Bone marrow (tissue), 2 donors: ENCODE measurements at places on chromosomes 11 and 22.

DNA sequence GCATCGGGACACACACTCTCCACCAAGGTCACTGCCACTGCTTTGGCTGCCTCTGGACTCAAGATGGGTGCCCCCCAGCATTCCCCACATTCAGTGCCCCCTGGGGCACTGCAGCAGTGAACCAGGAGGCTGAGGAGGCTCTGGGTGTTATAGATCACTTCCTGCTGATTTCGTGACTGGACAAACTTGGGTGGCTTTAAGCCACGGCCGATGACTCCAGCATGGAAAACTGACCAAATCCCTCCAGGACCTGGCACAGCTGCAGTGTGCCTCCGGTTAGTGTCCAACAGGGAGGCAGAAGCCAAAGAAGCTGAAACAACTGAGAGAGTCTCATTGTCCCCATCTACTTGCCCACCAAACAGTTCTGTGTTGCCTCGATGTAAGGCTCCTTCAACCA lies 1.2 kb upstream of the GANAB start:
- no peak for DNase-seq

DNA sequence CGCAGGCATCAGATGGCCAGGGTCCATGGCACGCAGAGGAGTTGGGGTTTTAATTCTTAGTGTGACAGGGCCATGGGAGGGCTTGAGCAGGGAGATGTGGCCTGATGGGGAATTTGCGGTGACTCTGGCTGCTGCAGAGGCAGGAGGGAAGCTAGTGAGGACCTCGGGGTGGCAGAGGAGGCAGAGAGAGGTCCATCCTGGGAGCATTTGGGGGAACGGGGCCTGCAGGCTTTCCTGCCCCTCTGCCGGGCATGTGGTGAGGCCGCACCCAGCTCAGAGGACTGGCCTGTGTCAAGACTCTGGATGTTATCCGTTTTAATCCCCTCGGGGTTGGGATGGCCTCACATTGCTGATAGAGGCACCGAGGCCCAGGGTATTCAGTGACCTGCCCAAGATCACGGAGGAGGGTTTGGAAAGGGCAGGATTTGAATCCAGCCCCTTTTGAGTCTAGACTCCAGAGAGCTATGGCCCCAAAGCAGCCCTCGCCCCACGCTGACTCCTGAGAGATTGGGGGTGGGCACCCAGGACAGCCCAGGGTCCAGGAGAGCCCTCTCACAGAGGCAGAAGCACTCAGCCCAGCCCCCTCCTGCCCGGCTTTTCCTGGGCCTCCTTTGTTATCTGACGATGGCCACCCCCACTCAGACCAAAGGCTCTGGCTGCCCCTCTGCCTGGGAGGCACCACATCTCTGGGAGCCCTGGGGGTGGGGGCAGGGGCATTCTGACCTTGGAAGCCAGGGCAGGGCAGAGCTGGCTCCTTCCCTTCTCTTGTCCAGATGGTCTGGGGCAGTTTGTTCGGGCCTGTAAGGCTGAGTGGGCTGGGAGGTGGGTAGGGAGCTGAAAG lies 13.9 kb downstream of the MGAT3 start:
- no peak for DNase-seq

DNA sequence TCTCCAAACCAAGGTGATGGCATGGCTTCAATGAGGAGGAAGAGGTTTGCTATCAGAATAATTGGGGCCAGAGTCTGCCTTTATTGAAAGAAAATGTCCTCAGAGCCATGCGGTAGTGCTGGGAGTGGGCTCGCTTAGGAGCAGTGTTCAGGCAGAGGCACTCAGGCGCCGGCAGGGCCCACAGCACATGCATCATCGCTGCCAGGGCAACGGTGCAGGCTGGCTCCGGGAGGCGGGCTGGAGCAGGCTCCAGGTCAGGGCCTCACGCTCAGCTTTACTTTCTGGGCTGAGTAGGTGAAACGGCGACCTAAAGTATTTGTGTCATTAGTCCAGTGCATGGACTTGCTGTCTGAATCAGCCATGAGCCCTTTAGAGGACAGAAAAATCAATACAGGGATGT lies 169.9 kb upstream of the CCDC90B start:
- DNase-seq: no peak

GRCh38 chr22:23784215-23784732 lies 2.5 kb upstream of the SMARCB1 start:
- DNase-seq: no peak

DNA sequence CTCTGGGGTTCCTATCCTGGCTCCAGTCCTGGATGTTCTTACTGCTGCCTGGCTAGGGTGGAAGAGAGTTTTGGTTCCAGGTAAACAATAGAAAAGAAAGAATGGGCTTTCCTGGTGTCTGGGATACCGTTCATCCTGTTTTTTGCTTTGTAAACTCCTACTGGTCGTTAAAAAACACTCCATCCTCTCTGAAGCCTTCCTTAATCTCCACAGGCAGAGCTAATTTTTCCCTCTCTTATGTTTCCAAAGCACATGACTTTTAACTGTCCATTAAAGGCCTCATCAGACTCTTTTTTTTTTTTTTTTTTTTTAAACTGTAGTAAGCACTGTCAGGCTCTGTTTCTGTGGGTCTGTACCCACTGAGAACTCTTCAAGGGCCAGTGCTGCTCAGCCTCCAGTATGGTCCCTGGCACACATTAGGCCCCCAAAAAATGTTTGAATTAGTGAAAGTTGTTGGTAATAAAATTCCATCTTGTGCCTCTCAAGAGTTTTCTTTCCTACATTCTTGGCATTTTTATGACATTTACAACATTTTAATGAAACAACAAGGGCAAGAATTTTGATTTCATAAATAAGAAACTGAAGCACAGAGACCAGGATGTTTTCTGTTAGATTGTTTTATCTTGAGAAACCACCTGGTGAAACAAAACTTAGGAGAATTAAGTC lies 104.2 kb downstream of the TEAD1 start:
- no peak for DNase-seq

- DNase-seq: no peak
Measured at GRCh38 chr11:124421043-124421442, 3.6 kb downstream of the OR8B4 start.

GRCh38 chr11:74989260-74989638 lies 516 bp downstream of the NEU3 start:
- no peak for DNase-seq

DNA sequence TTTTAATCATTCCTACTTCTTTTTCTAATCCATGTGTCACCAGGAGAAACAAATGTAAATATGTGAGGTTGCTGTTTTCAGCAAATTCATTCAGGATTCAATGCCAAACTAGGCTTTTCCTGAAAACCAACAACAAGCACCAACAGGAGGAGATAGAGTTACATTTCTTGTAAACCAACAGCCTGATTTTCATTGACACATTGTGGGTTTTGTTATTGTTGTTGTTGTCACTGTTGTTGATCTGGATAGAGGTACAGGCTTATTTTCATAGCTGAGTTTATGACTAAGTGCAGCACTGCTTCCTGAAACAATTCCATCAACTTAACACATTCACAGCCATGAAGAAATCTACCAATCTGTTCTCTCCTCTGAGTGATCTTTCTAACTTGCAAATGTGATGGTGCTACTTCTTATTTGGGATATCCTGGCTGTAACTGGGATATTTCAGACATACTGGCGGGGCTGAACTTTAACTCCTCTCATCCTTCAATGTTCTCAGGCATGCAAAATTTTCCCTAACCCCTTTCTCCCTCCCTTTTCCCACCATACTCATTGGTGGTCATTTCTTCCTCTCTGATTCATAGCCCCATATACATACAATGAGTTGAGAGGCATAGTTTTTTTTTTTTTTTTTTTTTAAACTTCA lies 65.5 kb downstream of the ME3 start:
- no peak for DNase-seq

DNA sequence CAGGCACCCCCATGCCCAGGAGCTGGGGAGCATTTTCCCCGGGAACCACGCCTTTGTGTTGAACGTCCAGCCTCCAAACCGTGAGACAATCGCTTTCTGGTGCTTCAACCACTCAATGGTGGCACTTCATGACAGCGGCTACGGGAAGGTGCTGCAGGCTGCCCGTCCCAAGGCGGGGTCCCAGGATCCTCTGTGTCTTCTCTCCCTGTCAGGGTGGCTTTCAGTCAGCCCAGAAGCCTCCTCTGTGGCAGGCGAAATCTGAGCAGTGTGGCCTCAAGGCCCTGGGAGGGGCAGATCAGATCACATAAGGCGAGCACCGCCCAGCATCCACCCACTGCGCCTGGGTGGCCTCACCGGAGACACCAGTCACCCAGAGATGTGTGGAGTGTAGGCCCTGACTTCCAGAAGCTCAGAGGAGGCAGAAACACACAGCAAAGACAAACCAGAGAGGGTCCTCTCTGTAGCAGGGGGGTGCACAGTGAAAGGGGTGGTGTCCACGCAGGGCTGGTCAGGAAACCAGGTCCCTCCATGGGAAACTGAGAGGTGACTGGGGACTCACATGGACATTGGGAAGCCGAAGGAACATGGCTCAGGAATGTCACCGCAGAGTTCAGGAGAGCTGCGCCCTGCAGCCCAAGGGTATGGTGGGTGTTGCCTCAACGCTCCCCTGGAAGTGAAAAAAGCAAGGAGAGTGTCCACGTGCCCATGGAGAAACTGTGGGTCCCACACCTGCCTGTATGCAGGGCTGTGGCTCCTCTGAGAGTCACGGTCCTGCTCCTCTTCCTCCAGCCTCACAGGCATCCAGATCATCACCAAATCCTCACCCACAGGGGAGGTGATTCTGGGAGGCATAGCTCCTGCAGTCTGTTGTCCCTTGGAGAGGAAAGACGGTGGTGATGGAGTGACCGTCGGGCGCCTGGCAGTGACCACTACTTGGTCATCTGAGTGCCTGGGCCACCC lies 1420.7 kb downstream of the TBC1D22A start:
- DNase-seq: no peak
